ENCODE measurements at places on chromosomes 4 and X.

- no peak for DNase-seq
Measured at GRCh38 chr4:90852237-90852636, 725.0 kb downstream of the CCSER1 start.

- no peak for DNase-seq
Measured at GRCh38 chr4:90293320-90293719, 166.1 kb downstream of the CCSER1 start.

GRCh38 chrX:53125506-53125905, 31.6 kb downstream of the KANTR start:
- no peak for DNase-seq

- no peak for DNase-seq
Measured at GRCh38 chr4:957231-957580, 16.2 kb downstream of the DGKQ start.

DNA sequence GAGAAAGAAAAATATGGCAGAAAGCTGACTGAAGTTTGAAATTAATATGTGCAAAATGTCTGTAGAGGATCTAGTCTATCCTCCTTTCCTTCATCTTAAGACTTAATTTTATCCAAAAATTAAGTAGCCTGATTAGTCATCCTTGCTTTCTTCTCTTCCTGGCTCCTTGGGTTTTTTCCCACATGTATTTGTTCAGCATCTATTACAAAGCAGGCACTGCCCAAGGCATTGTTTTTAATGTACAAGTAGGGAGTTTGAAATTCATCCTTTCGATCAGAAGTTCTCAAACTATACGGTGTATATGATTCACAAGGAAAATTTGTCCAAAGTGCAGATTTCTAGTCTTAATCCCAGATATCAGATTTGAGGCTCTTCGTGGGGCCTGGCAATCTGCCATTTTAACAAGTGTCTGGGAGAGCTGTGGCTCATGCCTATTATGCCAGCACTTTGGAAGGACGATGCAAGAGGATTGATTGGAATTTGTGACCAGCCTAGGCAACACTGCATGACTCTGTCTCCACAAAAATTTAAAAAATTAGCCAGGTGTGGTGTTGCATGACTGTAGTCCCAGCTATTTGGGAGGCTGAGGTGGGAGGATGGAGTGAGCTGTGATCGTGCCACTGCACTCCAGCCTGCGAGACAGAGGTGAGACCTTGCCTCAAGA, 19.4 kb upstream of the YTHDC1 start:
- DNase-seq, result no peak

GRCh38 chr4:145278341-145279121, 98.1 kb upstream of the OTUD4 start:
- no peak for DNase-seq

GRCh38 chrX:793216-793770, 162.7 kb downstream of the SHOX start:
- DNase-seq, result no peak

All from Jurkat, Clone E6-1 (cell line).